ENCODE measurements at places on chromosomes 3 and 15.

DNA sequence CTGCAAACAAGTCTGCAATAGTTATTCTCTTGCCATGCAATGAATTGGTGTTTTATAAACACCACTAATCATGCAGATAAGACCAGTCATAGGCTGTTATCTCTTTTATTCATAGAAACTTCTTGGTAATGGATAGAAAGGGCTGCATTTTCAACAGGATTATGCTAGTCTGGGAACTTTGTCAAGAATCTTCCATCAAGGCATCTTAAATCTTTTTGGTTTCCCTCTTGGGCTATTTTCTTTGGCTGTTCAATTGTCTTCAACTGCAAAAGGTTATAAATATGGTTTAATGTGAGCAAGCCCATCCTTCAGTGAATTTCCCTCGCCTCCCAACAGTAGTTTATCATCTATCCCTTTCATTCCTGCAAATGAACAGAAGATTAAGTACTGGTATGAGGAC is 59.0 kb upstream of the MINAR1 start:
- DNase-seq = no peak

DNA sequence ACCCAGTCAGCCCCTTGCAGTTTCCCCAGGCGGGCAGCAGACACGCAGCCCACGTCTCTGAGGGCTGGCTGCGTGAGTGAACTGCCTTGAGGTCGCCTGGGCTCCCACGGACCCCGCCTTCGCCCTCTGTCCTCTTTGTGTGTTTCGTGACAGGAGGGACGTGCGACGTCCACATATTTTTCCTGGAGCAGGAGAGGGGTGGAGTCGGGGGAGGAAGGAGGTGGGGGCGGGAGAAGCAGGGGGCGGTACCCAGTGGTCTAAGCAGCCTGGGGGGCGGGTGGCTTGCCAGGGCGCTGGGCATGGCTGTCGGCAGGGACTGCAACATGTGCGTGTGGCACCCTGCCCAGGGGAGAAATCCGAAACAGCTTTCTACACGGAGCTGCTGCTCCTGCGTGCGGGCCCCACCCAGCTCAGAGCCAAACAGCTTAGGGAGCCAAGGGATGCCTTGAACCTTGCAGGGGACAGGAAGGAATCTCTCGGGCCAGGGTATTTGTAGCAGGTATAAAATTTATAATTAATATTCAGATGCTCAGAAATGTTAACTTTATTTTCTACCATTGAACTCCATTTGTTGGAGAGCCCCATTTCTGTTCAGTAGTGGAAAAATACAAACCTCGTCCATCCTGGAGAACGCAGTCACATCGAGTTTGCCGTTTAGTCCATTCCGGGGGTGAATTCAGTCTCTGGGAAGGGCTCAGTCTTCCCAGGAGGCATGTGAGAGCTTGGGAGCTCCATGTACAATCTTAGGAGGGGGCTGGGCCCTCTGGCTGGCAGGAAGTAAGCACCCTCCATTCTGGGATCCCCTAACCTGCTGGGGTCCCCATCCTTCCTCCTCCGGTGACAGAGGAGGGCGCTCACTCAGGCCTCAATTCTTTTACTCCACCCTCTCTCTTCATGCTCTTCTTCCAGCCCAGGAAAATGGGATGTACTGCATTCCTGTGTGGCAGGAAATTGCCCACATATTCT is 79.1 kb upstream of the MEF2A start:
- DNase-seq = no peak

DNA sequence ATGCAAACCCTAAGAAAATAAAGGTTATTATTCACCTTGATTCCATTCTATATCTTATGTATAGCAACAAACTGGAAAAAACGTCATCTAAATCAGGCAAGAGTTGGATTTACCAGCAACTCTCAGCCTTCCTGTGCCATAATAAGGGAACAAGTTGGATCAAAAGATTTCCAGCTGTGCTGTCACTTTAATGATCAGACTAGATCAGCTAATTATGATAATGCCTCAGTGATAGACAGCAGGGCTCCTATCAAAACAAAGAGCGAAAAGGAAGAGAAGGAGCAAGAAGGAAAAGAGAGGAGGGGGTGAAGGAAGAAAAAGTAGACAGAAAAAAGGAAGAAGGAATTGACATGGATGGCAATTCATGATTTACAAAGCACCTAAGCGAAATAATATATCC is 36.7 kb upstream of the BCL6 start:
- DNase-seq = no peak

- no peak for DNase-seq
Measured at GRCh38 chr15:56794165-56794552, 60.9 kb upstream of the ZNF280D start.

DNA sequence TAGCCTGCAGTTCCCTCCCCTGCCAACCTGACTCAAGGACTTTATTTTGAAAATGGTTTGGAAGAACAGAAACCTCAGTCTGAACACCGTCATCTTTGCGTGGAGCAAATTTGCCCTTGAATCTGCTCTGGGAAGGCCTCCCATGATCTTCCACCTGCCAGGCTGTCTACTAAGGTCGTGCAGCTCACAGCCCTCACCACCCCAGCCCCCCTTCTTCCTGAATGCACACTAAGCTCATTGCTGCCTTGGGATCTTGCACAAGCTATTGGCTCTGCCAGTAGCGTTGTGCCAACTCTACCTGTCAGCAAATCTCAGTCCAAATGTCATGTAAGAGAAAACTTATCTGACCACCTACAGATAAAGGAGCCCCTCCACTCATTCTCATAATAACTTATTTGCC is 141.5 kb downstream of the USP13 start:
- DNase-seq = no peak

DNA sequence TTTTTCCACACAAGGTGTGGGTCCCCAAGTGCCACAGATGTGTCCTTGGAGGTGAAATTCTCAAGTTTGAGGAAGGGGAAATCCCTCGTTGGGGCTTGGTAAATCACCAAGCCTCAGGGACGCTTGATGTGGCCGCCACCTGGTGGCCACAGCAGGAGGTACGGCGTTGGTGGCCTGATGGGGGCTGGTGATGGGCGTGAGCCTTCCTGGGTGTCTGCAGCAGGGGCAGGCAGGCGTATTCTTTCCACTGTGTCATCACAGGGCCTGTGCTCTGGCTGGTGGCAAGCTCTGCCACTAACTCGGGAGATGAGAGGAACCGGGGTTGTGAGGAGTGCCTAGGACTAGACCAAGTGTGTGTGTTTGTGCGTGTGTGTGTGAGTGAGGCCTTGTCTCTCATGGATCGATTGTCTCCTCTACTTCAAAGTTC is 4.2 kb downstream of the ACOX2 start:
- peak; percentile 69 for DNase-seq

GRCh38 chr15:47822048-47822447 is 104.7 kb downstream of the SEMA6D start:
- DNase-seq = no peak

- DNase-seq = no peak
Measured at GRCh38 chr15:32682977-32683630, 34.7 kb upstream of the GREM1 start.

DNA sequence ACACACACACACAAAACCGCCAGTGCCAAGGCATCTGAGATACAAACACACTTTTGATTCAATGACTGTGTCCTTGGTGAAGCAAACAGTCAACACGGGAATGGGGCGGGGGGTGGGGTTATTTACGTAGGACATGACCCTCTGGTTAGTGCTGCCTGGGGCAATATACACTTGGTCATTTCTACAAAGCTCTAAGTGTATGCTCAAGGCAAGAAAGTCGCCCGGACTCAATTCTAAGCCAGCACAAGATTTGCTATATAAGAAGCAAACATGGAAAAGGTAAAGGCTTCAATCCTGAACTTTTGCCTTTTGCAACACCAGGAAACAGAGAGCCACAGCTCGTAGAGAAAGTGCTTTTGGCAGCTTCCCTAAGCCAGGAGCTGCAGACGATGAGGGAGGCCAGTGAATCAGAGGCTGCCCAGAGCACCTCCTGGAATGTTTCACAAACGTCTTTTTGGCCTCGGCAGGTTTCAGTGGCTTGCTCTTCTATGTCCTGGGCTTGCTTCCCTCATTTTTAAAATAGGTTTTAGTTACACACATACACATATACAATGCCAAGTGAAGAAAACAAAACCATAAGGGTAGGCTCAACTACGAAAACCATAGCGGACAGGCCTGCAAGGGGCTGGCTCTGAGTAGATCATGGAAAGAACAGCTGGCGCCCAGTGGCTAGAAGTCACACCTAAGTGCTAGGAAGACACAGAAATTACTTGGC is 73.6 kb downstream of the TM4SF4 start:
- DNase-seq = no peak

- DNase-seq = no peak
Measured at GRCh38 chr3:30370681-30371271, 235.6 kb upstream of the TGFBR2 start.

DNA sequence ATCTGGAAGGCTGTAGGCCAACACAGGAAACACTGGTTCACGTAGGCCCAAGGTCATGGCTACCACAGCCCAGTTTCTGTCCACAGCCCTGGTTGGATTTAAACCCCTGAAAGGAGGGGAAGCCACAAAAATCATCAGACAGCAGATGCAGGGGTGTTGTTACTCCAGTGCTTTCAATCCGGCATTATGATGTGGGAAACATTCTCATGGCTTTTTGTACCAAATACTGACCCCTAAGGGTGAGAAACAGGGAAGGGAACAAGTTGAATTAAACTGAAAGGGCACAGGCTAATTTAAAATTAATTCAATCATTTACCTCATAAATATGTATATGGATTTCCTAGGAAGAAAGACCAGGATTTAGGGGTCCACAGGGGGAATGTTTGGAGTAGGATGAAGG is 375.6 kb downstream of the CTNNB1 start:
- no peak for DNase-seq

- no peak for DNase-seq
Measured at GRCh38 chr3:15032650-15033049, 32.5 kb downstream of the MRPS25 start.

DNA sequence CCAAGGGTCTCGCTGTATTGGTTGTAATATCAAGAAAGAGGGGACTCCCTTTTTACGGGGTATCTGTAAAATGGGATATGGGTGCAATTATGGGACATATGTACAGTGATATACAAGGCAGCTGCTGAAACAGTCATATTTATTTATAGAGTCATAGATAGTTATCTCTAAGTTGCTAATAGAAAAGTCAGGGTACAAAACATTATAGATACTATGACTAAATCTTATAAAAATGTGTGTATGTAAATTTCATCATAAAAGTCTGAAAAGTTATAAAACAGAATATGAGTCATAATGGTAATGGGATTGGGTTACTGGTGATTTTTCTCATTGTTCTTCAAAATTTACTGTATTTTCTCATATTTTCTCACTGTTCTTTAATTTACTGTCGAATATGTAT is 344.9 kb upstream of the SLCO3A1 start:
- no peak for DNase-seq

- DNase-seq = no peak
Measured at GRCh38 chr15:31251165-31251564, 75.5 kb upstream of the KLF13 start.

DNA sequence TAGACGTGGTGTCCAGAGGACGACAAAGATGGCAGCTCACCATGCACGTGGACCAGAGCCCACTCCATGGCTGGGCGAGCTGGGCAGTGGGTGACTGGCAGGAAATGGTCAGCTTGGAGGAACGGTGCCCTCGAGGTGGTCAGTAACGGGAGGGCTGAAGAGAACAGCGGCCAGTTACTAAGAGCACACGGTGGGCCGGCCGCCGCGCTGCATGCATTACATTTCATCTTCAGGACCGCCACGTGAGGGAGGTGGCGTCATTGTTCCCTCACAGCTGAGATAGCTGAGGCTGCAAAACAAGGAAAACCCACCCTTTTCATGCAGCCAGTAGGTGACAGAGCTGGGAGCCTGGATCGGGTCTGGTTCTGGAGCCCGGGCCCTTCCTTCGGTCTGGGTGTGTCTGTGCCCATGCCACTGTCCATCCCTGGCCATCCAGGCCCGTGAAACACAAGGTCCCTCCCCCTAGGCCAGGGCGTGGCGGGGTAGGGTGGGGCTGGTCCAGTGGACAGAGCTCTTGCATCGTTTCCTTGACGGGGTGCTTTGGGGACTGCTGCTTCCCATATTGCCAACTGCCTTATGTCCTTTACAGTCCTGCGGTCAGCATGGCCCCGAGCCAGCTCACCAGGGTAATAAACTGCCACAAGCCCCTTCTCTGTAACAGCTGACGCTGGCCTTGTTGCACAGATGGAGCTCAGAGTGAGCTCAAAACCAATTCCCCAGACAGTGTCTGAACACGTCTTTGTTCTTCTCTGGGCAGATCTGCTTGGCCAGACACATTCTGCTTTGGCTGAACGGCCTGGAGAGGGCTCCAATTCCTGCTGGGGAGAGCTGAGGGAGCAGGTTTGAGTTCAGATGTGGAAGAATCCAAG is 51.8 kb downstream of the RGMA start:
- DNase-seq = no peak

GRCh38 chr3:12828751-12829150 is 12.6 kb downstream of the RPL32 start:
- no peak for DNase-seq

DNA sequence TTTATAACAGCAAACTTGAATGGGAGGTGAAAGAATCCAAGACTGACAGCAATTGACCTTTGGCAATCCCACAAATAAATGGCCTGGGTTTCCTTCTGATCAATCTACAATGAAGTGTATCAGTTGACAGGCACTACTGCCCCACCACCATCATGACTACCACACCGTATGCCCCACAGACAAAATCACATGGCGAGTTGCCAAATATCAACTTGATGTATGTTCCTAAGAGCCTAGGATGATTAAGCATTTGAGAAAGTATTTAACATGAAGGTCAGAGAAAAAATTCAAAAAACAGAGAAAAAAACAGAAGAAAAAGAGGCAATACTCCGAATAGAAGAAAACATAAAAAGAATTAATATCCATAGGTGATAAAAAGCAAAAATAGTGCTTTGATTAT is 215.9 kb upstream of the STAC start:
- DNase-seq = no peak

- no peak for DNase-seq
Measured at GRCh38 chr3:112582244-112582874, 20.5 kb downstream of the SLC35A5 start.

DNA sequence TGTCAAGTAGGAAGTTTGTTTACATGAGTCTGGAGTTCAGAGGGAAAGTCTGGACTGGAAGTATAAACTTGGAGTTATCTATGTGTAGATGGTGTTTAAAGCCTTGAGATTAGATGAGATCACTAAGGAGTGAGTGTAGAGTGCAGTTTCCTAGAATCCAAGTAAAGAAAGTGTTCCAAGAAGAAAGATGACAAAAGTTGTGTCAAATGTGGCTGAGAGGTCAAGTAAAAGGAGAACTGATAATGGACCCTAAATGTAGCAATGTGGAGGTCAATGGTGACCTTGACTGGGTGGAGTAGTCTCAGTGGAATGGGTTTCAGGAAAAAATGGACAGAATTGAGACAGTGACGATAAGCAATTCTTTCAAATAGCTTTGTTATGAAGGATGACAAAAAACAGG is 39.9 kb upstream of the ULK4 start:
- DNase-seq = no peak

DNA sequence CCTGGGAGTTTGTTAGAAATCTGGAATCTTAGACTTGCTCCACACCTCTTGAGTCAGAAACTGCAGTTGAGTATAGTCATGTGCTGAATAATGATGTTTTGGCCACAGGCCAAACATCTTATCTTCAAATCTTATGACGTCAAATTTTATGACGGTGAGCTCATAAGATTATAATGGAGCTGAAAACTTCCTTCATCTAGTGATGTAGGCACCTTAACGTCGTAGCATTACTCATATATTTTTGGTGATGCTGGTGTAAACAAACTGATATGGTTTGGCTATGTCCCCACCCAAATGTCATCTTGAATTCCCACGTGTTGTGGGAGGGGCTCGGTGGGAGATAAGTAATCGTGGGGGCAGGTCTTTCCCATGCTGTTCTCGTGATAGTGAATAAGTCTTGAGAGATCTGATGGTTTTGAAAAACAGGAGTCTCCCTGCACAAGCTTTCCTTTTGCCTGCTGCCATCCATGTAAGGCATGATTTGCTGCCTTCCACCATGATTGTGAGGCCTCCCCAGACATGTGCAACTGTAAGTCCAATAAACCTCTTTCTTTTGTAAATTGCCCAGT is 268.0 kb upstream of the PROK2 start:
- DNase-seq = no peak
